ENCODE measurements at places on chromosomes 5 and 9.

DNA sequence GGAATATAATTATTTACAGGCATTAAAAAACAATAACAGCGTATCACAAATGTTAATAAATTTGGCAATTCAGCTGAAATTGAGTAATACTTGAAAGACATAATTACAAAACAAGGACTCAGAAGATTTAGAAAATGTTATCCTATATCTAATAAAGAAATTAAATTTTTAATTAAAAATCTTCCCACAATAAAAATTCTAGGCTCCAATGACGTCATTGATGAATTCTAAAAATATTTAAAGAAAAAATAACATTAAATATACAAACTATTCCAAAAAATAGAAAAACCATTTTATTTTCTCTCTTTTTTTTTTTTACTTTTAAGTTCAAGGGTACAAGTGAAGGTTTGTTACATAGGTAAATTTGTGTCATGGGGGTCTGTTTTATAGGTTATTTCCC lies 161.5 kb downstream of the ADAMTS6 start:
- DNase-seq, result no peak

- no peak for DNase-seq
These were observed 145.3 kb downstream of the PLK2 start for GRCh38 chr5:58314356-58315210.

- DNase-seq, result no peak
These were observed 7.7 kb downstream of the TPM2 start for GRCh38 chr9:35682051-35682450.

DNA sequence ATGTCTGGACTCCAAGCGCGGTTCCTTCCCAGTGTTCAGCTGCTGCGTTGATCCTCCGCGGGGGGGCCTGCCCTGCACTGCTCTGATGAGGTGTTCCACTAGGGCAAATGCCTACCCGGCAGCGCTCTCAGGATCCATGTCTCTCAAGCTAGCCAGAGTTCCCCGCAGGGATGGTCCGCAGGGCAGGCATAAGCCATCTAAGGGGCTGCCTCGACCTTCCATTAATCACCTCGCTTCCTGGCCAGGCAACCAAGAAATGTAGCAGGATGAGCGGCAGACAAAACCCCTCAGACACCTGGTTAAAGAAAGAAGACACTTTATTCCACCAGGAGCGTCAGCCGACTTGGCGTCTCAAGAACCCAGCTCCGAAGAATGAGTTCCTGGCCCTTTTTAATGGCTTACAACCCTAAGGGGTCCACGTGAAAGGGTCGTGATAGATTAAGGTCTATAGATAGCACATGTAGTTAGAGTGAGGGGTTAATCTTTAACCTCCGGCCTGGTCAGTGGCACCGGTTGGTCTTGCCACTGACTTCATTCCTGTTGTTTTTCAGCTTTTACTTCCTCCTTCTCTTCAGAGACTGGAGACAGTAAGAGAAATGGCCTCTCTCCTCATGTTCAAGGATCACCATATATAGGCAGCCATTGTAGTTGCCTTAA lies 47.2 kb upstream of the COX7C start:
- no peak for DNase-seq
